ENCODE measurements at places on chromosomes 7 and 10.

DNA sequence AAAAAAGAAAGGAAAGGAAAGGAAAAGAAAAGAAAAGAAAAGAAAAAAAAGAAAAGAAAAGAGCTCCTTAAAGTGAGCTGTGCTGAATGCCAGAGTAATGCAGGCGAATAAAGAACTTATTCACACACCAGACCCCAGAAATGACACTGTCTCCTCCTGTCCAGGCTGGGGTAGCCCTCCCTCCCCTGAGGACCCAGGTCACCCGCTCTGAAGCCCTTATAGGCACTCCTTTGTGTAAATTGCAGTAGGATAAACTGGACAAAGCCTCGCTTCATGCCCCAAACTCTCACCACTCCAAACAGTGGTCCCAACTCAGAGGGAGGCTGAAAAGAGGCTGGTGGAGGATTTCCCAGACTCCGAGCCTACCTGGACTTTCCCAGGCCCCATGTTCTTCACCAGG is 46.3 kb downstream of the PKD1L1 start:
- no peak for DNase-seq

GRCh38 chr10:49144058-49144720 is 10.4 kb upstream of the FAM170B start:
- no peak for DNase-seq

DNA sequence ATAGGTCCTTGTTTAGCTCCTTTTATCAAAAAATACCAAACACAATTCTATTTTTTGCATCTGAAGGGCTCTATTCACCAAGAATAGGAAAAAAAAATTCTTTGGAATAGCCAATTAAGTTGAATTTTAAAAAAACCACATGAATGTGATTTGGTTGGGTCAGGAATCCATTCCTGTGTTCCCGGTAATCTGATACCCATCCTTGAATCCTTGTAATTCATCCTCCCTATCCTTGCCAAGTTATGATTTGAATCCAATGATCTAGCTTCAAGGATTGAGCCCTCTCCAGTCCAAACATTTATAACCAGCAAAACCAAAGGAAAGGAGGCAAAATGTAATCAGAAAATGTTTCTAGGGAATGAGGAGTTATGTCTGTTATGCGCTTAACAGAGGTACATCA is 86.6 kb downstream of the CFAP58 start:
- DNase-seq, result no peak

- DNase-seq, result no peak
These were observed 51.3 kb upstream of the PLEKHA1 start for GRCh38 chr10:122323189-122323588.

- DNase-seq, result no peak
These were observed 13.3 kb downstream of the KMT2E start for GRCh38 chr7:105027176-105027853.

DNA sequence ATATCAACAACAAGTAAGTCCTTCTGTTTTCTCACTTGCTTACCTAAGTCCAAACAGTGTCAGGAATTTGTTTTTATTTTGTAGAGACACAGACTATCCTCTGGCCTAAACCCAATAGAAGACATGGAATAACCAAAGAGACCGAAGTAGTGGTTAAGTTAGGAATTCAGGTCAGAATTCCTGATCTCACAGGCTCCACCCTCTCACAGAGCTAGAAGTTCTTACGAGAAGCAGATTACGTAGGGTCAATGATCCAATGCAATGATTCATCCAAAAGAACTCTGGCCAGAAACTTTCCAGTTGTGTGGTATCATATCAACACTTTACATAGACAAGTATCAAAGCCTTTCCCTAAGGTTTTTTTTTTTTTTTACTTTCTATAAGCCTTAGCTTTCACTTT is 73.8 kb downstream of the IQUB start:
- DNase-seq, result no peak

DNA sequence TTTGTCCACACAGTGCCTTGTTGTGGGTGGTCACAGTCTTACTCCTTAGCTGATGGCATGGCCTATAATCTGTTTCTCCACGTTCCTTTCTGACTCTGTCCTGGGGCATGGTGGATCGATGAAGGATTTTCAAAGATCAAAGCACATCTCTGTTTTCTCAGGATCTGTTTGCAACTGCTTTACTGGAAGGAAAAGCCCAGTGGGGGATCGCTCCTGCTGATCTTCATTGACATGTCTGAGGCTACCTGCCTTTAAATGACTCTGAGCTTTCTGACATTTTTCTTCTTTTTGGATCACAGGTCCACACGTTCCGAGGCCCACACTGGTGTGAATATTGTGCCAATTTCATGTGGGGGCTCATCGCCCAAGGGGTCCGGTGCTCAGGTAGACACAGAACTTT is 68.0 kb upstream of the PRR15 start:
- no peak for DNase-seq

DNA sequence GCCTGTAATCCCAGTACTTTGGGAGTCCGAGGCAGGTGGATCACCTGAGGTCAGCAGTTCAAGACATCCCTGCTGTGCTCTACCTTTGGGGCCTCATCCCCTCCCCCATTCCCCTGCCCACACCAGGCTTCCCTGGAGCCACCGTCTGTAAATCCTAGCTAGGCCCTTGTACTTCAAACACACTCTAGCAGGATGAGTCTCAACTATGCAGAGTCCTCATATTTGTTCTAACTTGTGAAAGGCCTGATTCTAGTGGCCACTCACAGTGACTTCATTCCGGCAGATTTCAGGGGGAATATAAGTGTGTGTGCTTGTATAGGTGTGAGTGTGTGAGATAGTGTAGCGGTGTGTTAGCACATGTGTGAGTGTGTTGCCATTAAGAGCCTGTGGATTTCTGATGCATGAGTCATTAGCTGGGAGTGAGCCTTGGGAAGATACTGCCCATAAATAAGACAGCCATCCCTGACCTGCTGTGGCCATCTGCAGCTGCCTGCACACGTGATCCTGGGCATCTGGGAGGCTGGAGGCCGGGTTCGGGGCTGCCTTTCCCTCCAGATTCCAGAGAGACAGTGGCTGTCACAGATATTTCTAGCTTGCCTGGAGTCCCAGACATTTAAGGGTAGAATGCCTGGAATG is 1.7 kb upstream of the NEURL1 start:
- no peak for DNase-seq

- DNase-seq, result no peak
These were observed 2.4 kb downstream of the MKI67 start for GRCh38 chr10:128123846-128124245.

Data from activated T-cell treated with anti-CD3 and anti-CD28 coated beads, Interleukin-2, amount 50 U/mL, for 72 hours (primary cell).